ENCODE measurements at places on chromosomes 5 and 9.

DNA sequence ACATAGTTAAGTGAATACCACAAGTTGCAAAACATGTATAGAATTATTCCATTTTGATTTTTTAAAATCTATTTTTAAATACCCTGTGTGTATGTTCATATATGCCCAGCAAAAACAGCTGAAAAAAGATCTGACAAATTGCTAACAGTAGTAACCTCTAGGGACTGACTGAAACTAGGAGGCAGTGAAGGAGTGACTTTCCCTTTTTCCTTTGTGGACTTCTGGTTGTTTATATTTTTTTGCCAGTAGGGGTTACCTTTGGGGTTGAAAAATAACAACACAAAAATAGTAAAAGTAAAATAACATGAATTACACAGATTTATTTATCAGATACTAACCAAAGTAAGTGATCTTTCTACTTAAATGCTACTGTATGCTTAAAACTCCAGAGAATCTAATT is 2.9 kb downstream of the MEGF9 start:
- no peak for DNase-seq

DNA sequence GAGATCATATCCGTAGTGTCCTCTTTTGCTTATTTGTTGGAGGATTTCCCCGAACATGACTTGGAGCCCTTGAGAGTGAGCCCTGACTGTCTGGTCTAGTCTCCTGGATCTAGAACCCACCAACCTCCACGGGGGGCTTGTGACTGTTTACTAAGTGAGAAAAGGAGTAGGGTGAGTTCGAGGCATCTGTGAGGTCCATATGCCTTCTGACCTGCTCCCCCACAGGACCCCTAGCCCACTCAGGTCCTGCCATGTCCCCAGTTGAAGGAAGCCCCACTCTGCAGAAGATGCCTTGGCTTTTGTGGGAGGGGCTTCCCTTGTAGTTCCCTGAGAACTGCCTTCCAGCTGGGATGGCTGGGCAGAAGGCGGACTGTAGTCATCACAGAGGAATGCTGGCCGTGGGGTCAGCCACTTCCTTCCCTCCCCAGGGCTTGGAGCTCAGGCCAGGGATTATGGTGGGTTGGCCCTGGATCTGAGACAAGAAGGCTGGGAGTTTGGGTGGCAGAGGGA is 7.0 kb upstream of the IRF1 start:
- peak; percentile 95 for DNase-seq

DNA sequence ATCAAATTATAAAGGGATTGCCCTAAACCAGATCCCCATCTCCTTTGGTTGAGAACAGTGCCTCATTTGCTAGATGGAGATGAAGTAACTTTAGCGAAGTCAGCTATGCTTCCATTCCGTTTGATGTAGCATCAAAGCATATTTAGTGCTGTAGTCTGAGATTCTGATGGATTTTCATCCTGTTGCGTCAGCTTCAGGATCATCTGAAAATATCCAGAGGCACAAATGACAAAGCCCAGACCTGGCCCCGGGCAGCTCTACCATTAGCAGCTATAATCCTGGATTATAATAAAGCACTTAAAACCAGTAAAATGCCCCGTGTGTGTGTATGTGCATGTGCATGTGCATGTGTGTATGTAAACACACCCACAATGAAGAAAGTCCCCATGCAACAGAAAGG is 44.7 kb downstream of the ERAP1 start:
- DNase-seq, result no peak

GRCh38 chr9:135618866-135619598 is 20.3 kb downstream of the GLT6D1 start:
- no peak for DNase-seq

- DNase-seq, result no peak
Observed at GRCh38 chr9:92934321-92934720, 13.0 kb upstream of the FGD3 start.

DNA sequence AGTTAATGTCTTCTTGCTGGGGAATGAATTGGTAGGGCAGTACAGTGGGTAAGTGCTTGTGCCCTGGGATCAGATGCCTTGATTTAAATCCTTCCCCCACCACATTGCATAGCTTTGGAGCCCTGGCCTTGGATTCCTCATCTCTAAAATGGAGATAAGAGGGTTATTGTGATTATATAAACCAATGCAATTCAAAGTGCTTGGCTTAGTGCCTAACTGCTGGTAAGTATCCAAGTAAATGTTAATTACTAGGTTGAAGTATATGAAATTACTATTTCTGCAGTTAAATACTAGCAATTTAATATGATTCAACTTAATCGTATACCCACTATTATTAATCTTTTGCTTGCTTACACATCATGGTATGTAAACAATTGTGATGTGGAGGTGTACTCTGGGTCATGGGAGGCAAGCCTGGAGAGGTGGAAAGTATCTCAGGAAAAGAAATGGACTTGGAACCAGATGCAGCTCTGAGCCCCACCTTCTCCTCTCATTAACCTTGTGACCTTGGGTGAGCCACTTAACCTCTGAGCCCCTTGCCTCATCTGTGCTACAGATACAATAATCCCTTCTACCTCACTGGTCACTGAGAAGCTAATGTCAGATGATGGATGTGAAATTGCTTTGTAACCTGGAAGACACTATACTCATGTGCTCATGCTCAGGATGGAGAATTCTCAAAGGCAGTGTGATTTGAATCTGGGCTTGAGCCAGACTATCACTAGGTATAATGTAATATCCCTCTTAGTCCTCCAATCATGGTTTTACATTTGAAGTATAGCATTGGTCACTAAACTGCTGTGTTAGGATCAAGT is 23.8 kb downstream of the NEUROG1 start:
- no peak for DNase-seq
